SIG-M5 (cell line): ENCODE measurements at places on chromosomes 7 and 10.

DNA sequence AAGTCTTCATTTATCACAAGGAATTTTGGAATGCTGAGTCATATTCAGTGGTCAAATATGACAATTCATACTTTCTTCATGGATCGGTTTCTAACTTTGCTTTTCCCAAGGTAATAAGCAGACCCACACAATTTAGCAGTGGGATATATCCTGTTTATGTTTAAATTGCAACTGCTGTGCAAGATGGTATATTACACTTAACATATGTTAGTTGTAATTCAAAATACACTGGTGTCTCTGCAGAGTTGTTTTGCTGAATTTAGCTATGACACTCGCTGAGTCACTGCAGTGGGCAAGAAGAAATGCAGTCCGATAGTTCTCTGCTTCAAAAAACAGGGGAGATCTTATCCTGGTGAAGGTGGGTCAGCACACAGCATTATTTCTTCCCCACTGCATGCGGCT, 194.8 kb upstream of the PTN start:
- no peak for DNase-seq

GRCh38 chr7:79984210-79984609, 150.4 kb upstream of the GNAI1 start:
- DNase-seq, result no peak

DNA sequence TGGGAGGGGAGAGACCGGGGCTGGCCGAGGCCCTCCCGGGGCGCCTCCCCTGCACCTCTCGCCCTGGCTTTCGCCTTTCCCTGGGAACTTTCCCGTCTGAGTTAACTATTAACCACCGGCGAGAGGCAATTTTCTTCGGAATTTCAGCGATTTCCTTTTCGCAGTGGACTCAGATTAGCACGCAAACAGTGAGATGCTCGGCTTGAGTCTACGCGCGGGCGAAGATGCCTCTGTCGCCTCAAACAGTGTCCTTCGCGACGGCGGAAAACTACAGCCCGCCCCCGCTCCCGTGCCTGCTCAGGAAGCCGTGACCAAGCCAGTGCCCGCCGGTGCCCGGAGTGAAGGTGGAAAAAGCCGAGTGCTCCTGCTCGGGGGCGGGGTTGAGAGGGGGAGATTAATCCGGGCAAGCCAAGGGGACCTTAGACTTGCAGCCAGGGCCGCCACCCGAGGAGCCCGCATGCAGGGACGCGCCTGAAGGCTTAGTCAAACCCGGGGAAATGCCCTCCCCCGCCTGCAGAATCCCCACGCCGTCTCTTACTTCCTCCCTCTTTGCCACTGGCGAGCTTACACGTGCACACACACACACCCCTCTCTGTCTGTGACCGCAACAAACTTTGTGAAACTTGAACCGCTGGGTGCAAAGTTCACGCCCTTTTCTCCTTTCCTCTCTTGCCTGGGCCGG, 14.5 kb upstream of the PAX2 start:
- no peak for DNase-seq

GRCh38 chr10:62084451-62084850, 183.0 kb downstream of the ARID5B start:
- no peak for DNase-seq

DNA sequence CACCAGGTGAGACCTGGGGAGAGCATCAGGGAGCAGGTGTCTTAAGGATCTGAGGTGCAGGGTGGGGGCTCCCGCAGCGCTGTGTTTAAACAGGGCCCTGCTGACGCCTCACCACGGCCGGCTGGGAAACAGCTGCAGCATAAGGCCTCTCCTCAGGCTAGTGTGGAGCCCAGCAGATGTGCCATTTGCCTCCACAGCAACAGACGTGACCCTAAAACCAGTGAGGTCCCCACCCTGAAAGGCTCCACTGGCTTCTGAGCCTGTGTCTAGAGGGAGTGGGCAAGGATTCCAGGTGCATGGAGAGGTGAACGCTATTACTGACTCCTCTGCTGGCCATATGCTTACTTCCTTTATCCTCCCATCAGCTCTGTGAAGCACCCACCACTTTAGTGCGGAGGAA, 47.8 kb downstream of the SYPL1 start:
- DNase-seq, result no peak

- no peak for DNase-seq
Observed at GRCh38 chr10:22536620-22537019, 177.8 kb downstream of the PIP4K2A start.

DNA sequence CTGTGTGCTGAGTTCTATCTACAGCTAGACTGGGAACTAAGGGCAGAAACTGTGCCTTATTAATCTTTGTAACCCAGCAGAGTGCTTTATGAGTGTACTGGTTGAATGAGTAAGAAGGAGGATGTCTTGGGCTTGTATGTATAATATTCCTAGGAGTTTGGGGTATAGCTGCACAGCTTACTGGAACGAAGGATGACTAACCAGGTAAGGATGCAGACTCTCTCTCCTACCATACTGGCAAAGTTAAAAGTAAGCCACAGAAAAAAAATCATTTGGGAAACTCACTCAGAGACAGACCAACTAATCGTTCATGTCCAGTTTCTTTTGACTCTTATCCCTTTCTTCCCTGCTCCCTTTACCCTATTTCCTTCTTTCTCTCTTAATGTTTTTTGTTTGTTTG, 1.4 kb upstream of the DHTKD1 start:
- no peak for DNase-seq

DNA sequence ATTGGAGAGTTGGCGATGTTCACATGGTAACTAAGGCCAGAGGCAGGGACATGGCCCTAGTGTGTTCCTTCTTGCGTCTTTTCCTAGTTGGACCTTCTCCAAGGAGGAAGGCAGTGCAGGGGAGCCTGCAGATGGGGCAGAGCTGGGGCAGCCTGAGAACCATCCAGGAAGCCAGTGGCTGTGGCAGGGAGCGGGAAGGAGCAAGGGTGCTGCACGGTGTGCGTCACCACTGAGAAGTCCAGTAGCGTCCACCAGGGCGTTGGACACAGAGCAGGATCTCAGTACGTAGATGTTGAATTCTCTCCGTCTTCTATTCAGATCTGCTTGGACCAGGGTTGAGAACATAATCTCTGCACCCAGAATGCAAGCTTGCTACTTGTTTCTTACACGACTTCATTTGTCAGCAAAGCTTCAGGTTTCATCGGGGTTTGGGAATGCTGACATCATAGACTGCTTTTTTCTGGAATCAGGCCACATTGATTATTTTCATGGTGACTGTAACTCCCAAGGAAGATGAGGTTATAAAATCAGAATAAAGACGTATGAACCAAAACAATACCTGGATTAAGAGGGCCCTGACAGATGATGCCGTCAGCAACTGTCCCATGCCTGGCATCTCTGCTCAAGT, 130.3 kb downstream of the HECW1 start:
- no peak for DNase-seq

DNA sequence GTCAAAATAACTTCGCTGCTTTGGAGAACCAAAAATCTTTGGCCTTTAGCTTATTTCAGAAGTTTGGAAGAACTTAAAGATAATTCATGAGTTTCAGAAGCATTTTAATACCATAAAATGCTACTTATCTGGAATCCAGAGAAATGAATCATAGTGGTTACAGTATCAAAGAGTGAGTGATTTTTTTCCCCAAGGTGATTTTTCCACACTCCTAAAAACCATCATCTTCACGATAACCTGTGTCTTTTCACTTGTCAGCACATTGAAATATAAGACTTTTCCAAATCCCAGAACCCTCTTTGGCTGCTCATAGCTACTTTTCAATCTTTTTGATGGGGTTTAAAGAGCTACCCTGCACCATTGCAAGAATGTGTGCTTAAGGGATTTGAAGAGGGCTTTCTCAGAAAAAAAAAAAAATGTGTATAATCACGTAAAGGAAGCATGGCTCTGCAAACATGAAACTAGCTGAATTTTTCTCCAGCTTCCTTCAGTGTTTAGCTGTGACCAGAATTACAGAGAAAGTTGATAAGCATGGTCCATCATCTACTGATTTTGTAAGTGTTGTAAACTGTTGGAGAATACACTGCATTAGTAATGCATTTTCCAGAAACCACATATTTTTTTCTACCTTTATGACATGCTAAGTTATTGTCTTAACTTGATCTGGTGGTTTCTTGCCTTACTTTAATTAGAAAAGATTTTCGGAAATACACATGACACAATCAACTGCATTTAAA, 134.9 kb downstream of the BICC1 start:
- no peak for DNase-seq

DNA sequence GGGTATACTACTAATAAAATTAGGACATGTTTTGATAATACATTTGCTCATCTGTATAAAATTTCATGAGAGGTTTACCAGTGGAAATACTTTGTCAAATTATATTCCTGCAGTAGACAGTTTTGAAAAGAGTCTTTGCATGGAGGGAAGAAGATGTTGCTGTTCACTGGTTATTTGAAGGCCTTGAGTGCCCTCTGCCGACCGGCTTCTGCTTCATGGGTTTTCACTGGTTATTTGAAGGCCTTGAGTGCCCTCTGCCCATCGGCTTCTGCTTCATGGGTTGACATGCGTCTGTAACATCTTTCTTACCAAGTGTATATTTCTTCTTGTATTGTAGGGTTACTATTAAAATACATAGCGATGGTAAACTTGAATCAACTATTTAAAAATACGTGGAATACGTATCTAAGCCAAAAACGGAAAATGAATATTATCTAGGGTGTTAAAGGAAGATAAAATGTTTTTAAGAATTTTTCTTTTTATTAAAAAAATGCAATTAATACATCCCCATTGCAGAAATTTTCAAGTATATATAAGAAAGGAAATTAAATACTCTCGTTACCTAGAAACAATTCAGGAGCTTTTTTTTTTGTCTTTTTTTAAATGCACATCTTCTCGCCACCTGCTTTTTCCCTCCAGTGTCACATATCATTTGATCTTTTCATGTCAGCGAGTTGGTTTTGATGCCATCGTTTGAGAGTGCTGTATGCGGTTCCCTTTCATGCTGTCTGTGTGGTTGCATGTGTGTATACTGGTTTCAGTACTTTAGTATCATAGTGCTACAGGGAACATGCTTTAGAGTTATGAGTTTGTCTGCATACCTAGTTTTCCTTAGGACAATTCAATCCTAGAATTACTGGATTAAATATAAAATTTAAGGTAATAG, 73.4 kb downstream of the SHH start:
- DNase-seq, result no peak

GRCh38 chr10:5975641-5976473, 1.5 kb downstream of the IL15RA start:
- no peak for DNase-seq

GRCh38 chr7:25929448-25929847, 222.6 kb upstream of the NFE2L3 start:
- DNase-seq, result no peak

- DNase-seq, result no peak
Observed at GRCh38 chr10:69875856-69876255, 74.2 kb downstream of the COL13A1 start.

- no peak for DNase-seq
Observed at GRCh38 chr10:49827297-49827696, 65.2 kb upstream of the OGDHL start.

GRCh38 chr10:22473044-22473443, 127.7 kb downstream of the SPAG6 start:
- DNase-seq, result no peak

- DNase-seq, result no peak
Observed at GRCh38 chr10:11882646-11883375, 59.7 kb downstream of the PROSER2 start.

DNA sequence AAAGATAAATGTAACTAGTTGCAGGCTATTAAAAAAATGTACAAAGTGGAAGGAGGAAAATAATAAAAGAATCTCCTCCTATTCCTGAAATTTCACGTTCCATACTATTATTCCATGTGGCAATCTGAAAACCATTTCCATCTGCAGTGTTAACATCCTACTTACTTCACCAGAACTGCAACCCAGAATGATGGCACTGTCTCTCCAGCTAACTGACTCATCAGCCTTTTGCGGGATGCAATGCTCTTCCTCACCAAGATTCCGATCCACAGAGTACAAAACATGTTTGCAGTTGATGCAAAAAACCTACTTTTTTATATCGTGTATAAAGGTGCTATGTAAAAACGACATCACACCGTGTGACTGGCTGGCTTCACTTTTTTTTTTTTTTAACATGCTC, 50.8 kb downstream of the ESYT2 start:
- no peak for DNase-seq

DNA sequence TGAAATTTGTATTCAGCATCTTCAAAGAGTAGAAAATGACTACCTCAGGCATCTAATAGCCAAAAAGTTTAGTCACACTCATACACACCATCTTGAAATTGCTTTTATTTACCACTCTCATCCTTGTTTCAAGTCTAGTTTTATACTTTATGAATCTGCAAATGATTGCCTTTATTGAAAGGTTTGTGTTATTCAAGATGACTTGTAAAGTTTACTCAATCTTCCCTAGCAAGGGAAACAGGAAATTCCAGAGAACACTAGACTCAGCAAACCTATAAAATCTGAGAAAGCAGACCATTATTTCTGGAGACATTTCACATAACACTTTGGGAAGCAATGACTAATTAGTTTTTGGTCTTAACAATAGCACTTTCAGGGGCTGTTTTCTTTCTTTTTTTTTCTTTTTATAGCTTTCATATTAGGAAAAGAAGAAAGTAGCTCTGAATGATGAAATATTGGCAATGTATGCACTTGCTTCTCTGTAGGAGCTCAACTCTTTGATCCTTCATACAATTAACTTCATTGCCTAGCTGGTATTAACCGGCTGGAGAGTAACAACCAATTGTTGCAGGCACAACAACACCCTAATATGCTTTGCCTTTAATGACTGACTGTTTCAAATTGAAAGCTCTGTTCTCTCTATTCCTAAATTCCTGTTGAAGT, 68.9 kb upstream of the HDAC9 start:
- no peak for DNase-seq

- no peak for DNase-seq
Observed at GRCh38 chr10:70232859-70233108, 445 bp downstream of the PPA1 start.

- DNase-seq, result no peak
Observed at GRCh38 chr10:63206997-63207811, 74.1 kb downstream of the NRBF2 start.

GRCh38 chr7:20385126-20385525, 54.4 kb downstream of the ITGB8 start:
- no peak for DNase-seq

GRCh38 chr7:23714579-23714978, 4.6 kb downstream of the STK31 start:
- DNase-seq, result no peak

- no peak for DNase-seq
Observed at GRCh38 chr10:48232717-48233447, 41.6 kb downstream of the FRMPD2 start.
